AG04450 (cell line): ENCODE measurements at places on chromosomes 1 and 21. TPM values are rescaled to one million over a fixed set of nuclear protein-coding genes. Genes with fewer than 3 reads are reported as not detected.

GRCh38 chr1:199671684-199672083, 355.8 kb upstream of the NR5A2 start:
- DNase-seq: no peak

- no peak for DNase-seq
Measured at GRCh38 chr1:219782311-219782710, 146.0 kb downstream of the SLC30A10 start.

- no peak for DNase-seq
Measured at GRCh38 chr1:198902655-198903054, 263.8 kb downstream of the PTPRC start.

- DNase-seq: no peak
Measured at GRCh38 chr21:35543746-35544145, 494.6 kb upstream of the RUNX1 start.

GRCh38 chr1:22639286-22639685, 2.9 kb downstream of the C1QA start:
- peak; percentile 46 for DNase-seq

GRCh38 chr1:237042526-237042891, 525 bp downstream of the RYR2 start:
- no peak for DNase-seq

DNA sequence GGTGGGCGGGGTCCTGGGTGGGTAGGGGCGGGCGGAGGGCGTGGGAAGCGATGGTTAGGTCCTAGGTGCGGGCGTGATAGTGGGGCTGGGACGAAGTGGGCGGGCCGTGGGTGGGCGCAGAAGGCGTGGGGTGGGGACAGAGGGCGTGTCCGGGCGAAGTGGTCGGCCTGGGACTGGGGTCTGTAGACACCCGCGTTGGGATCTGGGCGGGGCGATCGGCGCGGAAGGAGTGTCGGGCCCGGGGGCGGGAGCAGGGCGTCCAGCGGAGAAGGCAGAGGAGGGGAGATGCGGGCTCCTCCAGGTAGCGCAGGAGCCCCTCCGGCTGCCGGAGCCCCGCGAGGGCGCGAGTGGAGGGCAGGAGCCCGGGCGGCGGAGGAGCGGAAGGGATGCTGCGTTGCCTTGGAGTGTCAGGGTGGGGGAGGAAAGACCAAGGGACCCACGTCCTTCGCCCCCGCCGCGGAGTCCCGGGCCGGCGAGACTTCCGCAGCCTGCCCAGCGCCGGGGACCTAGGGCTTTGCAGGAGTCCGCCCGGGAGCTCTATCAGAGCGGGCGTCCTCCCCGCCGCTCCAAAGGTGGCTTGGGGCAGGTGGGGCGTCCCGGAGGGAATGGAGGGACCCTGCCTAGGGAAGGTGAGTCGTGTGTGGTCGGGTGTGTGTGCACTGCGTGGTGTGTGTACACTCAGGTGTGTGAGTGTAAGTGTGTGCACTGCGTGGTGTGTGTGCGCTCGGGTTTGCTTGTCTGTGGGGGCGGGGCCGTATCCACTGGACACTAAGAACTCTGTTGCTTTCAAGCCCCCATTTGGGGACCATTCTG, 27.0 kb upstream of the PRSS38 start:
- no peak for DNase-seq

DNA sequence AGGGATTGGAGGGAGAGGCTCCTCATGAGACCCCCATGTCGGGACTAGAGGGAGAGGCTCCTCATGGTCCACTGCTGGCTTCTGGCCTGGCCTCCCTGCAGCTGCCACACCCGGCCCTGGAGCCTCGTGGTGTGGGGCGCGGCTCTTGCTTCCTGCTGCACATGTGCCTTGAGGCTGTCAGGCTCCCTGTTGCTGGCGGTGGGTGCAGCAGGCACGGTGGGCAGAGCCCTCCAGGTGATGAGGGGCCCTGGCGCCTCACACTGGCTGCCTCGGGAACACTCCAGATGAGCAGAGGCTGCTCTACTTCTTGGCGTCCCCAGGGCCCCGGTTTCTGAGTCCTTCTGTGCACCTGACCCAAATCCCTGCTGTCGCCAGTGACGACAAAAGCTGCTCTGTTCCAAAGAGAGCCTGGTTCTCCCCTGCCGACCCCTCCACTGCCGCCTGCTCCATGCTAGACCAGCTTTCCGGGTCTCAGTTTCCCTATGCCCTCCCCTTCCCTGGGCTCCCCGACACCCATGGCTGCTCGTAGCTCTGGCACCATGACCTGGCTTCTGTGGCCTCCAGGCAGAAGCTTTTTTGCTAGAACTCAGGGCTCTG, 9.7 kb upstream of the ATAD3B start:
- no peak for DNase-seq

- DNase-seq: no peak
Measured at GRCh38 chr1:78678324-78678723, 28.7 kb downstream of the IFI44 start.

DNA sequence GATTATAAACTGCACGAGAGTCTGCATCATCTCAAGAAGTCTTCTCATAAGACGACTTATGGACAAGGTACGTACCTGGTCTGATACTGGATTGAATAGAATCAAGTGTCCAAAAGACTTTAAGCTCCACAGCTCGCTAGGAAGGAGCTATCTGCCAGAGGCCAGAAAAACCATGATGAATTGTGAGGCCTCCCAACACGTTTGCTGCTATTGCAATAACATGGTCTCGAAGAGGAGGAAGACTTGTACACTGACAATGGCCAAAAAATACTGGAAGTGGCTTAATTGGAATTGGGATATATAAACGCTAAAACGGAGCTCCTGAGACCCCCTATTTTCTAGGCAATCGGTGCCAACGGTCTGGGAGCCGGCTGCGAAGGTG, 534 bp downstream of the DNAJC28 start:
- no peak for DNase-seq

DNA sequence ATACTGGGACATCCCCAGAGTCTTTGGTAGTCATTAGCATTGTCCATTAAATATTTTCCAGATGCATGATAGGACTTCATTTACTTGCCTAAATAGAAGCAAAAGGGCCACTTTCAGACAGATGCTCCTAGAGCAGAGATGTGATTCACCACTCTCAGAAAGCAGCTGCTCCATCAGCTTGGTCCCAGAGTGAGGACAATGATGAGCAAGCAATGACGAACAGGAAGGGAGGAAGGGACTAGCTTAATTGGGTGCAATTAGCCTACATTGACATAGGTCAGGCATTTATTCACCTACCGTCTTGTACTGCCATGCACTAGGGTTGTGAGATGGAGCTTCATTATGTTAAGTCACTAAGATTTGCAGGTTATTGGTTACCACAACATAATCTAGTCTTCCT, 85.1 kb upstream of the PLXNA2 start:
- no peak for DNase-seq

DNA sequence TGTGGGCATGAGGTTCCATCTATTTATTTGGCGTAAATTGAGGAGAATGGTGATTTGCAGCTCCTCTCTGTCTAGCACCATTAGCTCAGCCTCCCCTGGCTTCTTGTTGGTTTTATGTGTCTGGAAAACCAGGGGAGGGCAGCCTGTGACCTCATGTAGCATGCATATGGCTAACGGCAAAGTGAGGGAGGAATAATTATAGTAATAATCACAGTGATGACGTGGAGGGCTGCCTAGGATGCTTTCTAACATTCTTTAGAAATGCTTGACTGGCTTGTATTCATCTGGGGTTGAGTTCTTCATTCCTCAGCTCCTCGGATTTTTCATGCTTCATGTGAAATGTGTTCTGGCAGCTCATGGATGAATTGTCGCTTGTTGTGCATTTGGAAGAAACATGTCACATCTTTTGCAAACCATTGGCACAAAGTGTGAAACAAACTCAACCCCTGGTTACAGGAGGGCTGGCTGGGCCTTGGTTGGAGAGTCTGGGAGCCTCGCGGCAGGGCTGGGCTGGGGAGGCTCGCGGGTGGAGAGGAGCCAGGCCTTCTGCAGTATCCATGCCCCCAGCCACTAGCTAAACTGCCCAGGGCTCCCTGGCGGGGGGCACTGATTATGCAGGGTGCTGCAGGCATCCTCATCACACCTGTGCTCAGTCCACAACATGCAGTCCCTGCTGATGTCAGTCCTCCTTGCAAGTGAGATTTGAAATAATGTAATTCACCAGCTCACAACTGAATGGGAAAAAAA, 149.6 kb downstream of the DISC1 start:
- DNase-seq: no peak

GRCh38 chr1:180571832-180572636, 13.3 kb downstream of the OVAAL start:
- no peak for DNase-seq

The OR2T11 gene
- not detected in 2 replicates for polyA plus RNA-seq

The FCGR1A gene
- not detected in 2 replicates for polyA plus RNA-seq

The DNAJC6 gene
- polyA plus RNA-seq: 0.09 TPM in 1 of 2 replicates, not detected in the other

The C2CD2 gene
- polyA plus RNA-seq: 25.3 and 25.4 TPM in 2 replicates

The KCNA3 gene
- polyA plus RNA-seq: 0.12 and 0.16 TPM in 2 replicates
